Progenitor cell of endocrine pancreas (in vitro differentiated cells): ENCODE measurements at places on chromosomes 11 and 22. TPM values are rescaled to one million over a fixed set of nuclear protein-coding genes. Genes with fewer than 3 reads are reported as not detected.

- no peak for DNase-seq
Observed at GRCh38 chr11:40129266-40129665, 1330.2 kb downstream of the LRRC4C start.

GRCh38 chr11:96815236-96815635 is 425.4 kb downstream of the JRKL start:
- no peak for DNase-seq

DNA sequence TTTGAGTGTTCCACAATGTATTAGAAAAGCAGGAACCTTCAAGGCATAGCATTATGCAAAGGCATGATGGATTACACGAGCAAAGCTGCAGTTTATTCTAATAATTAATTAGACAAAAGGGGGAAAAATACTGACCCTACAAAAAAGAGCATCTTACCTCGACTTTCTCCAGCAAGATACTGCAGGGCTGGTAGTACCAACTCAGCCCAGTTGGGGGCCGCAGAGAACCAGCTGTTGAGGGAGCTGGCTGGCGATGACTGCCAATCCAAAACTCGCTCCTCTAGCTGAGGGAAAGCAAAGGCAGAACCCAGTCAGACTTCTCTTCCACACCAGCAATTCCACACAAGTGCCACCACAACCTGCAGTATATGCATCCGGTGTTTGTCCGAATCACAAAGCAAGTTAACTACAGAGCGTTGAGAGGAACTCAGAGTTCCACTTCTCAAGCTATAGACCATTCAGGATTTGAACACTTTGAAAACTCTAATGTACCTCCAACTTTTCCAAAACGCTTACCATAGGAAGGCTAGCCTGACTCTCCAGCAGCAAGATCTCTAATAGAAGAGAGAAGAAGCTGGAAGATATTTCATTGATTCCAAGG is 13.7 kb downstream of the NFRKB start:
- DNase-seq, result peak; percentile 22

GRCh38 chr11:133697161-133697560 is 148.2 kb downstream of the SPATA19 start:
- DNase-seq, result no peak

GRCh38 chr11:31059529-31059928 is 310.0 kb downstream of the DCDC1 start:
- no peak for DNase-seq

Gene RAG2
- not detected in 2 replicates for total RNA-seq

Gene MUC2
- not detected in 2 replicates for total RNA-seq

Gene WNT11
- 1.5 and 1.7 TPM in 2 replicates for total RNA-seq
